ENCODE measurements at places on chromosomes 5 and 9. TPM values are rescaled to one million over a fixed set of nuclear protein-coding genes. Genes with fewer than 3 reads are reported as not detected.

PCDHGA3 gene
- 4.3 TPM for total RNA-seq

PITX1 gene
- total RNA-seq: 0.15 TPM

NR3C1 gene
- total RNA-seq: 122 TPM

ADAMTS16 gene
- 1.3 TPM for total RNA-seq

STK32A gene
- 6.9 TPM for total RNA-seq

LCN2 gene
- 38.5 TPM for total RNA-seq

SLC6A19 gene
- not detected for total RNA-seq

ZNF300 gene
- total RNA-seq: 8.8 TPM

PRDM9 gene
- not detected for total RNA-seq

EQTN gene
- total RNA-seq: not detected

SLC6A18 gene
- not detected for total RNA-seq
